ENCODE measurements at places on chromosomes 2 and 18. TPM values are rescaled to one million over a fixed set of nuclear protein-coding genes. Genes with fewer than 3 reads are reported as not detected.

GRCh38 chr2:10584242-10584753 is 105.5 kb downstream of the NOL10 start:
- DNase-seq, result no peak

The ECEL1 gene
- polyA plus RNA-seq, result 0.27 TPM

DNA sequence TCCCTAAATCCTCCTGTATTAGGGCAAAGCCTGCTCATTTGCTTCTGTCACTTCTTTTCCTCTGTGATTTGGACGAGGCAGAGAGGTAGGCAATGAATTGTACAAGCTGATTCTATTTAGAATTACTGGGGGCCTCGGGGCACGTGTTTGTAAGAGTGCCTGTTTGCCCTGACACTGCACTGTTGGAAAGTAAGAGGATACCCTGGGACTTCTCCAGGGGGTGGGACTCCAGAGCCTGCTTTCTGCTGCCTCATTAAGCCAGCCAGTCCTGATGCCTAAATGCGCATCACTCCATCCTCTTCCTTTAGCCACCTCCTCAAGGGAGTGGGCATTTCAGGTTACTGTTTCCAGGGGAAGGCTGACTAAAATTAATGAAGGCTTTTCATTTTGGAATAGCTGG is 134.3 kb downstream of the TDRD15 start:
- no peak for DNase-seq

The TXNDC2 gene
- 0.14 TPM for polyA plus RNA-seq

- no peak for DNase-seq
Observed at GRCh38 chr18:42187611-42188380, 232.8 kb downstream of the PIK3C3 start.

GRCh38 chr2:48075631-48076030 is 169.3 kb upstream of the FBXO11 start:
- no peak for DNase-seq

The PRSS56 gene
- polyA plus RNA-seq, result 0.13 TPM

GRCh38 chr2:112140899-112141625 is 2.9 kb downstream of the FBLN7 start:
- DNase-seq, result no peak

GRCh38 chr2:170997893-170998597 is 69.0 kb downstream of the GORASP2 start:
- DNase-seq, result no peak

GRCh38 chr2:209424199-209424701 is 403 bp downstream of the MAP2 start:
- DNase-seq, result peak; percentile 12

DNA sequence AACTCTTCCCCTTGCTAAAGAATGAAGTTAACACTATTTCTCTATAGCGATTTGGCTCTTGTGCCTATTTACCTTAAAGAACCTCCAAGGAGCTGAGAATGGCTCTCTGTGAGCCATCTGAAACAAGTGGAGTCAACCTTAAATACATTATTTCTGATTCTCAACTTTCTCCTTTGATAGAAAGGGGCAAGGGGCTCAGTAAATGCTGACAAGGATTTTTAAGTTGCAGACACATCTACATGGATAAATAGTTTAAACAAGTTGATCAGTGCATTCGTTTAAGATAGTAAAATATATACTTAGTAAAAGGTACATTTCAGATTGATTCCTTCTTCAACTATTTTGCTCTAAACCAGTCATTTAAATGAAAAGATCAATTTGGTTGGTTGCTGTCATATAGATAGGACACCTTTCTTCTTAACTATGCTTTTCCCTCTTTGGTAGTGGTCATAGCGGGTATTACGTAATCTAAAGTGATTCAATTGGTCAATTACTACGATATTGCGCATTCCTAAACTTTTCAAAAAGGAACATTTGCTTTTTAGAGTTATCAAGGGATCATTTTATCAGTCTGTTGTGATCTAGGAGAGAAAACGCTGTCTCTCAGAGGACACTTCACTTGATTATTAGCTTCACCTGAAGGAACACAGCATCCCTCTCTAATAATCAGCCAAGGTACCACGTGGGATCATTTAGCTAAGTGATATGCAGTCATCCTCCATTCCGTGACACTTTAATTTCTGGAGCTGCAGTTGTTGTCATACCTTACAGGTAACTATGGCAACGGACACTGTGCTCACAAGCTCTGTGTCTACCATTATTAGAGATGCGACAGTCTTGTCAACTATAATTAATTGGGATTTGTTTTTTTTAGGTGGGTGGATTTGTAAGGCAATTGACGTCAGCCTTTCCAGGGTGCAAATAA is 50.9 kb upstream of the KCNE4 start:
- no peak for DNase-seq

- no peak for DNase-seq
Observed at GRCh38 chr2:80548469-80548868, 243.9 kb upstream of the LRRTM1 start.

GRCh38 chr2:40451918-40452605 is at the start of gene SLC8A1:
Gene SLC8A1, minus strand, starts transcription at chr2:40452090.
- peak; percentile 34 for DNase-seq

DNA sequence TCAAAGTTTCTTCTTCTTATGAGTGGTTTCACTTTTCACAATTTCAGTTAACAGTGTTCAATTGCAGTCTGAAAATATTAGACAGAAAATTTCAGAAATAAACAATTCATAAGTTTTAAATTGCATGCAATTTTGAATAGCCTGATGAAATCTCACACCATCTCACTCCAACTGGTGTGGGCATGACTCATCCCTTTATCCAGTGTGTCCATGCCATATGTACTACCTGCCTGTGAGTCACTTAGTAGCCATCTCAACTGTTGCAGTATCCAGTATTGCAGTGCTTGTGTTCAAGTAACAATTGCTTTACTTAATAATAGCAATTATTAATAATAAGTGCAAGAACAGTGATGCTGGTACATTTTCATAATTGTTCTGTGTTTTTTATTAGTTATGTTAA is 1202.5 kb downstream of the DSC3 start:
- no peak for DNase-seq

- DNase-seq, result no peak
Observed at GRCh38 chr2:60350791-60351190, 202.7 kb downstream of the BCL11A start.

DNA sequence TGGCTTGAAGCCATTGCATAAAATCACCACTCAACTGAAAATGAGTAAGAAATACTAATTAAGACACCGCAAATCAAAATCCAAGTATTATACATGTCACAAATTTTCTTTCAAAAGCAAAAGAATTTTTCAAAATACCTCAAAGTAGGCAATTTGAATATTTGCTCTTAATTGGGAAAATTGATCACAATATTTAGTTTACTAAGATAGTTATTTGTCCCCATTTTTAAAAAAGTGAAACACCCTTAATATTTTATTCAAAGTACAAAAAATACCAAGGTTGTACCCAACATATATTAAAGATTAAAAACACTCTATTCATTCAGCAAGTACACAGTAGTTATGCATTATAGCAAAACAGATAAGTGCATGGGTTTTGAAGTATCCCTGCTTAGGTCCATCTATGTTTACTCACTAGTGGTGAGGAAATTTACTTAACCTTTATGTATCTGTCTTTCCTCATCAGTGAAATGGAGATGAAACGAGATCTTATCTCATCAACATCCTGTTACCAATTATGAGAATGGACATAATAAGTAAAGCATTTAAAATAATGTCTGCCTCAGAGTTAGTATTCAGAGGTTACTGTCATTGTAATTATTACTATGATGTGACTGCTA is 35.1 kb downstream of the VPS54 start:
- DNase-seq, result no peak

DNA sequence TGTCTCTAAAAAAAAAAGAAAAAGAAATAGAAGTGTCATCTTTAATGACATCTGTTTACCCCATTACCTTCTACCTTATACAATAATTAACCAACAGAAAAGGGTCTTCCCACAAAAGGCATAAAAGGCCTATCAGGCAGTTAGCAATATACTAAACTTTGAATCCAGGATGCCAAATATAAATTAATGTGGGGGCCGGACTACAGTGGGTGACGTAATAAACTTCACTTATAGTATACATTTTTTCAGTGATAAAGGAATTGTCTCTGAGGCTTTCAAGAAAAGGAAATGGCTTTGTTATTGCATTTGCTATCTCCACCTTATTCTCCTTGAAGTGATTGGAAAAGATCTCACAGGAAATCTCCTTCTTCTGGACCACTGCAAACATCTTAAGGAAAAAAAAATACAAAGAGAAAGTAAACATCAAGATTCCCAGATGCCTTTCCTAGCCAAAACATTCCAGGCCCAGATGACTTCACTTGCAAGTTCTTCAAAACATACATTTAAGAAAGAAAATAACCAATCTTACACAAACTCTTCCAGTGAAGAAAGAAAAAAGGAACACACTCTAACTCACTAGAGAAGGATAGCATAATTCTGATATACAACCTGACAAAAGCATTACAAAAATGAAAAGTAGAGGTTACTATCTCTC is 126.2 kb upstream of the CAB39 start:
- no peak for DNase-seq

DNA sequence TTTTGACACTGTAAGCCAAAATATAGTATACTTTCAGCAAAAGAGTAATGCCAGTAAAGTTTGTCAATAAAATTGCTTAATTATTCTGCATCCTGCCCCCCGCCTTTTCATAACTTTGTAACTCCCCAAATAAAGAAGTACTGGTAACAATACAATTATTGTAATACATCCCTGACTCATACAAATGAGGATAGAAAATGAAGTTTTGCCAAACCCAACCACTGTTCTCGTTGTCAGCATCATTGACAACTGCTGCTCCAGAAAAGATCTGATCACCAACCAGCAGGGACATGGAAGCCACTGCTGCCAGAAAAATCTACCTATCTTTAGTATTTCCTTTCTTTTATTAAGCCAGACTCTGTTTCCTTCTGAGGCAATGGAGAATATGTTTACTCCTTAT is 27.1 kb downstream of the SCN3A start:
- no peak for DNase-seq

DNA sequence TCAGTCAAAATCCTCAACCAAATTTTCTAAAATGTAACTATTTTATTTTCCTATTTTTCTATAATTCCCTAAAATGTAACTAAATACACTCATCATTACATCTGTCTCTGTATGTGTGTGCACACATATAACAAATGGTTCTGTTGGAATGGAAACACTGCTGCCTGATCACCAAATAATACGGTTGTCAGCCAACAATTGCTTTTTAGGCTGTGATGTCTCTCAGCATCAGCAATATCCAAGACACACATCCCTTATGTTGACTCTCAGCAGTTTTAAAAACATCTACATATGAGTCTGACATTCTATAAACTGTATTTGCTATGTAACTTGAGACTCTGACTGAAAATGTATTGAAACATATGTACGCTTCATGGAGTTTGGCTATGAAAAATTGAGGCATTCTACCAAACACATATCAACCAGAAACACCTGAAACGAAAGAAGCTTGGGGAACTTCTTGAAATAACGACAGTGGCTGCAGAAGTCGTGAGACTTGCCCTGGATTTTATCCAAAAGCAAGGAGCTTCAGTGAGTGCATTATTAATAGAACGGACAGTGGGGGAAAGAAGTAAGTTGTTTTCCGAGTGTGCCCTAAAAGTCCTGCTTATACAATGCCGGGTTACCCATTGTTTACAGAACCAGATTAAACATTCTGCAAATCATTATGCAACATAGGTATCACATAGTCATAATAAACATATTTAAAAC is 110.2 kb upstream of the ITGB6 start:
- DNase-seq, result no peak

DNA sequence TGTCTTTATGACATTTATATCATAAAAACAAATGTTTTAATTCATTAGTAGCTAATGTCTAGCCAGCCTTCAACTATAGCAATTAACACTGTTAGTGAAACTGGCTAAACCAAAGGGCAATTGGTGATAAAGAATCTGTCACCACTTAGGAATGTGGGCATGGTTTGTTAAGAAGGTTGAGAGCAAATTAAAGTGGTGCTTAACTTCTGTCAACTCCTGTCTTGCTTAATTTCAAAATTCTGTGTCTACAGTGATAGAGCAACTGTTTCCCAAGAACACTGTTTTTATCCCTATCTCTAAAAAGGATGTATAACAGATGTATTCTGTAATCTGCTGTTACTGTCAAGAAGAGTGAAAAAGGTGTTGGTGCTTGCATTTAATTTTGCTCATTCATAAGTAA is 36.5 kb downstream of the CFAP36 start:
- DNase-seq, result peak; percentile 31

GRCh38 chr18:74311000-74311399 is 4.6 kb upstream of the C18orf63 start:
- DNase-seq, result no peak

DNA sequence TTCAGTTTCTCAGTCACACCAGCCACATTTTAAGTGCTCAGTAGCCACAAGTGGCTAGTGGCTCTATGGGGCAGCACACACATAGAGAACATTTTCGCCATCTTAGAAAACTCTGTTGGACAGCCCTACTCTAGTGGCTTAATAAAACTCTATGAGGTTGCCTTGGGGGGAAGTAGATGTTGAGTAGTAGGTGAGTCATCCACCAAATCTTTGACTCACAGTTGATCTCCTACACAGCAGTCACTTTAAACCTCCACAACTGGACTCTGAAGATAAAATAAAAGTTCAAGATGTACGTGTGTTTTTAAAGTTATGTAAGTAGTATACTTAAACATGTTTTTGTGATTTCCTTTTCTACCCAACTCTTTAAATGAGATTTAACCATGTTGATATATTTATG is 379.0 kb downstream of the SETBP1 start:
- no peak for DNase-seq

GRCh38 chr2:219541611-219542180 is 1.9 kb downstream of the CHPF start:
- DNase-seq, result peak; percentile 75

DNA sequence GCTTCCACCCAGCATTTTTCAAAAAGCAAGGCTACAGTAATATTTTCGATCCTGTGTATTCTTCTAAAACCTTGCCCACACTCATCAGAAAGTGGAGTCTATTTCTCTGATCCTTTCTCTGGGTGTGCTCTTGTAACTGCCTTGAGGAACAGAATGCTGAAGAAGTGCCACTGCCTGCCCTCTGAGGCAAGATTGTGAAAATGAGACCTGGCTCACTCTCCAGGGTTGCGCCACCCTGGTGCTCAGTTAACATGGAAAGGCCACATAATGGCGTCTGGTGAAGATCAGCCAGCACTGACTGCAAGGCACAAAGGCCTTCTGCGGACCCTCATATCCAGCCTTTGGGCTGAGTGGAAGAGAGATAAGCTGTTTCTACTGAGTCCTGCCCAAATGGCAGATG is 11.2 kb upstream of the SH3RF3 start:
- no peak for DNase-seq

GRCh38 chr2:75559680-75560021 is 1.1 kb downstream of the EVA1A start:
- DNase-seq, result no peak

The CIDEA gene
- polyA plus RNA-seq, result 0.89 TPM

DNA sequence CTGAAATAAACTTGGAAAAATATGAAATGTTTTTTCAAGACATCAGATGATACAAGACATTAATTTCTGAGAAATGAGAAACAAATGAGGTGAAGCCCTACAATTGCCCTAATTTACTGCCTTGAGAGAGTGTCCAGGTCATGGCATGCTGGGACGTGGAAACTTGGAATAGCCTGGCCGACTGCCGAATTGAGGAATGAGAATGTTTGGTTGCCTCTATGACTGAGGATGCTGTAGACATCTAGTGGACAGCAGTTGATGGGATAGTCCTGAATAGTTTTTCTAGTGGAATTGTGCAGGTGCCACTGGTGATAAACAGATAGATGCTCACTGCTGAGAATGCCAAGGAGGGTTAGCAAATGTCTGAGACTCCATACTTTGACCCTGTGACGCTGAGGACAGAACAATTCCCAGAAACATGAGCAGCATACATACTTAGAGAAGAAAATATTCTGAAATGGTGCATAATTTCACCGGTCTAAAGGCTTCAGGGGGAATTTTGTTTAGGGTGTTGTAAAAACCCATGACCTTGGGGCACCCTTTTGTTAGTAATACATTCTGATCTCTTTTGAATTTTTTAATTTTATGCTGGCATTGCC is 56.5 kb upstream of the CWC22 start:
- DNase-seq, result no peak

Data from right lung (tissue), 10 donors.